Inflammatory macrophage (primary cell): ENCODE measurements at places on chromosomes 5 and 9.

DNA sequence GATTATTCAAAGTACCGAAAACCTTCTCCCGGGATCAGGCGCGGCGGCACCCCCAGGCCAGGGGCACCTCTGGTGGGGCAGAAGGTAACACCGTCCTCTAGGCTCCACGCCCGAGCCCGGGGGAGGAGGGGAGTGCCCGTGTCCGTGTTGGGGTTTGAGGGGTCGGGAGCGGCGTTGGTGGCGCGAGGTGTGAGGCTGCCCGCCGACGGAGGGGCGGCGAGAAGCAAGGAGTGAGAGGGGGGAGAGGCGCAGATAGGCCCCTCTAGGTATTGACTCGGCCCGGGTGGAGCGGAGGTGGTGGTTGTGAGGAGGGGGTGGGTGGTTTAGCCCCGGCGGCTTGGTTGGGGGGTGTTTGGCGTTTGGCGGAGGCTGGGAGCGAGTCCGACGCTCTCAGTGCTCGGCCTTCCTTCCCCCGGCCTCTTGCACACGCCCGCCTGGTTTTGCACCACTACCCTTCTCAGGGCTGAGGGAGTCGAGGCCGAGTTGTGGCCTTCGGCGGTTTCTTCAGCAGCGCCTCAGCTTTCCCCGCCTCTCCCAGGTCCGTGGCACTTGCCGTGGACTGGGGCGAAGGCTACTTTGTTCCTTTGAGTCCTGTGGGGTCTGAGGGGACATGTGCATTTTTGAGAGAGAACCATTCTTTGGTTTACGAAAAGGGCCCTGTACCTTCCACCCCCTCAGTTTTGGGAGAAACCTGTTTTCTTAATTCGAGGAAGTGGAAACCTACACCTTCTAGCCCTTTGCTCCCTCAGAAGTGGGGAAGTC, 450 bp downstream of the GPBP1 start:
- peak; percentile 59 for DNase-seq

- DNase-seq = no peak
Measured at GRCh38 chr5:180975338-180975737, 13.3 kb upstream of the BTNL3 start.

DNA sequence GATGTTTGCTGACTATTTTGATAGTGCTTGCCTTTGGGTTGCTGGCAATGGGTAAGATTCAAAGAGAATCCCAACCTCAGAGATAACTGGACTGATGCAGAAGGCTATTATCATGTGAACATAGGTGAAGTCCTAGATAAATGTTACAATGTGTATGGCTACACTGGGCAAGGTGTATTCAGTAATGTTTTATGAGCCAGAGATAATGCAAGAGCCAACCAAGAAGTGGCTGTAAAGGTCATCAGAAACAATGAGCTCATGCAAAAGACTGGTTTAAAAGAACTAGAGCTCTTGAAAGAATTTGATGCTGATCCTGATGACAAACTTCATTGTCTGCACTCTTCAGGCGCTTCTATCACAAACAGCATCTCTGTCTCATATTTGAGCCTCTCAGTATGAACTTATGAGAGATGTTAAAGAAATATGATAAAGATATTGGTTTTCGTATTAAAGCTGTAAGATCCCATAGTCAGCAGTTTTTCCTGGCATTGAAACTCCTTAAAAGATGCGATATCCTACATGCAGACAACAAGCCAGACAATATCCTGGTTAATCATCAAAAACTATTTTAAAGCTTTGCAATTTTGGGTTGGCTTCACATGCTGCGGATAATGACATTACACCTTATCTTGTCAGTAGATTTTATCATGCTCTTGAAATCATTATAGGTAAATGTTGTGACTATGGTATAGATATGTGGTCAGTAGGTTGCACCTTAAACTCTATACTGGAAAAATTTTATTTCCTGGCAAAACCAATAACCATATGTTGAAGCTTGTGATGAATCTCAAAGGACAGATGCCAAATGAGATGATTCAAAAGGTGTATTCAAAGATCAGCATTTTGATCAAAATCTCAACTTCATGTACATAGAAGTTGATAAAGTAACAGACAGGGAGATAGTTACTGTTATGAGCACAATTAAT, 41.9 kb upstream of the TNFSF15 start:
- DNase-seq = no peak

- DNase-seq = no peak
Measured at GRCh38 chr5:178590924-178591423, 781 bp upstream of the COL23A1 start.

DNA sequence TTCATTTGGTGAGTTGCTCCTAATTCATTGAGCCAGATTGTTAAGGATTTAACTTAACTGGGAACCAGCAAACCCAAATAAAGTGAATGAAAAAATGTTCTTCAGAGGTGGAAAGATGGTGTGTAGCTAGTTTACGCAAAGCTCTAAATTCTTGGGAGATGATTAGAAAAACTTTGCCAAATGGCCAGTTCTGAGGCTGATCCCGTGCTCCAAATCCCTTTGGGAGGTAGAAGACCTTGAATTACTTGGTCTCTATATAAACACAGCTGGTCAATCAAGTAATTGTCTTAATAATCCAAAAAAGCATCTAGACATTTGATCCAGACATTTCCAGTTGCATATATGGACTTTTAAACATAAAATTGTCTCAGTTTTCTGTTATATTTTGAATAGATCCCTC, 11.4 kb downstream of the ACTL7B start:
- no peak for DNase-seq

DNA sequence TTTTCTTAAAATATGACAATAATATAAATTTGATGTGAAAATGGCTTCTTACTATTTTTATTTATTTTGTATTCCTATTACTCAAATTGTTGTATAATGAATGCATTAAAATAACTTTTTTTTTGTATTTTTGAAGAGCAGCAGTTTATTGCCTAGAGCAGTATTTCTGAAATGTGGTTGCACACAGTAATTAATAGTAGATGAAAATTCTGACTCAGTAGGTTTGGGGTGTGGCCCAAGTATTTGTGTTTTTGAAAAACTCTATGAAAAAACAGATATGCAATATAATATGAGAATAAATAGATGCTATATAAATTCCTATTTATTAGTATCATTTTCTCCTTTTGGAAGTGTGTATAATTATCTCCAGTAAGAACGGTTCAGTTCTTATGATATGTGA, 2225.3 kb upstream of the C9orf72 start:
- DNase-seq = no peak

GRCh38 chr5:137629646-137630045, 106.2 kb downstream of the KLHL3 start:
- peak; percentile 56 for DNase-seq
